ENCODE measurements at places on chromosomes 2 and 18.
A peak's percentile ranks its signal among the peaks of the same experiment; 100 is the strongest.

- DNase-seq: no peak
Measured at GRCh38 chr2:76498360-76498759, 787.6 kb upstream of the GCFC2 start.

GRCh38 chr2:222318712-222319585, 20.2 kb upstream of the PAX3 start:
- DNase-seq: peak; percentile 64

DNA sequence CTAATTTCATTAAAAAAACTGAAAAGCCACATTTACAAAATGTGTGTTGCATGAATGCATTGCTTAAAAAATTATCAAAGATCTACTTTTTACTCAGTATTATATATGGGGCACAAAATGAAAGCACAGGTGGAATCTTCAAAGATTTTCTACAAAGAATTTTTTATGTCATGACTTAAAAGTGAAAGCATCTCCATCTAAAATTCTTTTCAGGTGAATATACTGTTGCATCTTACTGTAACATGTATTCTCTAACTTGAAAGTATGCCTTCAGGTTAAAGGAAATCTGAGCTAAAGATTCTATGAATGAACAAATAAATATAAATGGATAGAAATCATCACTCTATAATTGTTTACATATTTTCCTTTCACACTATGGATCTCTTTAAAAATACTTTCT, 66.8 kb upstream of the WDR75 start:
- DNase-seq: no peak

DNA sequence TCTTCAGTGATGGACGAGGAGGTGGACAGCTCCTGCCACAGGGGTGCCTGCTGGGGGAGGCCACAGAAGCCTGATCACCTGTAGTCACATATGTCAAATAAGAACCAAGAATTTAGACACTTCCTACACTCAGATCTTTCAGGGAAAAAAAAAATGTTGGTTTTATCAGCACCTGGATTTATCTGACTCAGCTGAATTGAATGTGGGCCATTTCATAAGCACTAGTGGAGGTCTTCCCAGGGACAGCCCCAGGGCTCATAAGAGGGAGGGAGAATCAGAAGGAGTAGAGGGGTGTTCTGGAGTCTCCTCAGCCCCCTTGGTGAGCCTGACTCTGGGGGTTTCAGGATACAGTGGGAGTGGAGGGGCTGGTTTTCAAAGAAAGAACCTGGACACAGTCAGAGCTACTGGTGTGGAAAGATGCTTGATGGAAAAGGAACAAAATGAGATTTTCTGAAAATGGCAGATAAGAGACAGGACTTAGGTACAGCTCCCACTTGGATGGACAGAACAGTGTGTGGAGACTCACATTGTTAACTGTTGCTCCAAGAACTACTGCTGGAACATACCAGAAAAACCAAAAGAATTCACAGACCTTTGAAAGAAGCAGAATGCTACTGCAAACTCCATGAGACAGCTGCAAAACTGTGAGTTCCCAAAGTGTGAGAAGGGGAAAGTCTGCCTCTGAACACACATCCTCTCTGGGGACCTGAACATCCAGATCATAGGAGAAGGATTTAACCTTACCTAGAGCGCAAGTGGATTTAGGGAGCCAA, 45.4 kb downstream of the LCT start:
- no peak for DNase-seq

DNA sequence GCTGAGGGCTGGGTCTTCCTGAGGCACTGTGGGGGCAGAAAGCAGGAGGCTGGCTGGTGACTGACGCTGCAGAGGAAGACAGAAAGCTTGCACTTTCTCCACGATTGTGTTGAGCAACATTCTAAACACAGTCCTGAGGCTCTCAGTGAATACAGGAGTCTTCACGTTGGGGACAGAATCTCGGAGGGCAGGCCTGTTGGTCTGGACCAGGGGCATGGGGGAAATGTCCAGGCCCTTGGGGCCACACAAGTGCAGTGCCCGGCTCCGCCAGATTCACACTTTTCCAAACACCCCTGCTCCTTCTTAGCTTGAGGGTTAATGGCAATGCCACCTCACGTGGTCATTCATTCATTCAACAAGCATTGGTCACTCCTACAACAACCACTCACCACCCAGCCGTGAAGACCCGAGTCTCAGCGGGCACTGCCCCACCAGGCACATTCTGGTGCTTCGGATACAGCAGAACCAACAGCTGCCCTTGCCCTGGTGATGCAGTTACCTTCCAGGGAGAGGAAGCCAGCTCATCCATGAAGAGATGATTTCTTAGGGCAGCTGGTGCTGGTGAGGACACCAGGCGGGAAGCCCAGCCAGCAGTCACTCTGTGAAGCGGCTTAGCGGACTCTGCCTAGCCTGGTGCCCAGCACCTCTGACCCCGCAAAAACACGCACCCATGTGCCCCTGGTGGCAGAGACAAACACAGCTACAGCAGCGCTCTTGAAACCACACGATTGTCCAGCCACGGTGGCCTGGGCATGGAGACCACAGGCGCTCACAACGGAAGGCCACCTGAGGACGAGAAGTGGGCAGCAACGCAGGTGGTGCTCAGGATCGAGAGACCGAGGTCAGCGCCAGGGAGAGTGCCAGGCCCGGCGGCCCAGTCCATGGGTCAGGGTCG, 10.9 kb upstream of the GPC1 start:
- DNase-seq: peak; percentile 35

GRCh38 chr2:230217424-230217823, 2.4 kb downstream of the SP110 start:
- DNase-seq: no peak

DNA sequence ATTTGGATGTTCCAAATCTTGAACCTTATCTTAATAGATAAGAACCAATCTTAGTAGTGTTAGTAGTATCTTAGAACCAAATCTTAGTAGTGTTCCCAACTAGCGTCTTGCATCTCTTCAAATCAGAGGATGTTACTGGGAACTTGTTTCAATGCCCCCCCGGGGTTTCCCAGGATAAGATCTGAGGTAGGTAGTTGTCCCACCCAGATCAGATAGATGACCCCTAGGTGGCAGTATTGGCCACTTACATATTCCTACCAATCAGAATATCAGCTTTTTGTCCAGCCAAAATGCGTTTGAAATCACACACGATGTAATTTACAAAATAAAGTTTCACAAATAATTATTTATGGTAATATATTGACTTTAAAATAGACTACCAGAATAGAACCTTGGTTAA, 314.8 kb downstream of the MBD2 start:
- no peak for DNase-seq
